RCC 7860 (cell line): ENCODE measurements at places on chromosomes 6 and 20.
A peak's percentile ranks its signal among the peaks of the same experiment; 100 is the strongest.

- DNase-seq = no peak
Measured at GRCh38 chr20:35277127-35277526, 795 bp downstream of the MMP24OS start.

- DNase-seq = no peak
Measured at GRCh38 chr6:166289207-166290060, 18.8 kb downstream of the PRR18 start.

GRCh38 chr6:2354138-2354491 lies 108.7 kb upstream of the GMDS start:
- no peak for DNase-seq

- no peak for DNase-seq
Measured at GRCh38 chr6:137264311-137265075, 45.3 kb upstream of the IFNGR1 start.

DNA sequence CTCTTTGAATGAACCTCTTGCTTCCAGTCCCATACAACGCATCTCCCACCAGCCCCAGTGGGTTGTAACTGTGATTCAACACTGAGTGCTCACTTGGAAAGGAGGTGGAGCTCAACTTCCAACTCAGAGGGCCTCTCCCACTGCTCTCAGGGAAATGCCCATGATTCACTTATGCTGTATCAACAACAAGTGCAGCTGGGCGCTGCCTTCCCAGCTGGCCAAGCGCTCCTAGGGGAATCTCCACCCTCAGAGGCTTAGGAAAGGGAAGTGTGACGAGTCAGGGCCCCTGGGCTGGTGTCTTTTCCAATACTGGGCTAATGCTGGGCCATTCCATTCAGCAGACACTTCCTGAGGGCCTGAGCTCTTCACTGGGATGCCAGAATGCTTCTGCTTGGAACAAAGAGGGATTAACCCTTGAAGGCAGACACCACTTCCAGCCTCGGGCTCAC lies 8.1 kb upstream of the OCSTAMP start:
- peak; percentile 84 for DNase-seq
